ENCODE measurements at places on chromosomes 4 and X.

DNA sequence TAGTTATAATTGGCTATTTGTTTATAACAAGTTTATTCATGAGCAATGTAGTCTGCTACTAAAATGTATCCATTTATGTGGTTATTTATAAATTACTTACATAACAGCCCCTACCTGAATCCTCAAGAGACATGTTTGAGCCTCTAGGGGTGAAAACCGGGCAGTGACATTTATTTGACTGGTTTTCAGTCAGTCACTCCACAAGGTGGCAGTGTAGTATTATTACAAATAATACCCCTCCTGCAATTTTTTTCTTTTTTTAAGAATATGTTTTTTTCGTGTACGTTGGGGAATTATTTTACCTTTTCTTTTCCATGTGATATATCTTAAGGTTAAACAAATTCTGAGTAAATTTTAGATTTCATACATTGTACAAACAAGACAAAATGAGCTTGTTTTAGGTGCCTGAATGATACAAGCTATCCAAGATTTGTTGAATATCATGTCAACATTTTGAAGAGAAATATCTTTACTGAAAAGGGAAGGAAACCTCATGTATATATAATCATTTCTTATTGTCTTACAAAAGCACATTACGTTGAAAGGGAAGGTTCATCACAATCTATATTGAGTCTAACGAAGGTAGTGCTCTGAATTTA lies 598.7 kb upstream of the TECRL start:
- peak; percentile 81 for DNase-seq

DNA sequence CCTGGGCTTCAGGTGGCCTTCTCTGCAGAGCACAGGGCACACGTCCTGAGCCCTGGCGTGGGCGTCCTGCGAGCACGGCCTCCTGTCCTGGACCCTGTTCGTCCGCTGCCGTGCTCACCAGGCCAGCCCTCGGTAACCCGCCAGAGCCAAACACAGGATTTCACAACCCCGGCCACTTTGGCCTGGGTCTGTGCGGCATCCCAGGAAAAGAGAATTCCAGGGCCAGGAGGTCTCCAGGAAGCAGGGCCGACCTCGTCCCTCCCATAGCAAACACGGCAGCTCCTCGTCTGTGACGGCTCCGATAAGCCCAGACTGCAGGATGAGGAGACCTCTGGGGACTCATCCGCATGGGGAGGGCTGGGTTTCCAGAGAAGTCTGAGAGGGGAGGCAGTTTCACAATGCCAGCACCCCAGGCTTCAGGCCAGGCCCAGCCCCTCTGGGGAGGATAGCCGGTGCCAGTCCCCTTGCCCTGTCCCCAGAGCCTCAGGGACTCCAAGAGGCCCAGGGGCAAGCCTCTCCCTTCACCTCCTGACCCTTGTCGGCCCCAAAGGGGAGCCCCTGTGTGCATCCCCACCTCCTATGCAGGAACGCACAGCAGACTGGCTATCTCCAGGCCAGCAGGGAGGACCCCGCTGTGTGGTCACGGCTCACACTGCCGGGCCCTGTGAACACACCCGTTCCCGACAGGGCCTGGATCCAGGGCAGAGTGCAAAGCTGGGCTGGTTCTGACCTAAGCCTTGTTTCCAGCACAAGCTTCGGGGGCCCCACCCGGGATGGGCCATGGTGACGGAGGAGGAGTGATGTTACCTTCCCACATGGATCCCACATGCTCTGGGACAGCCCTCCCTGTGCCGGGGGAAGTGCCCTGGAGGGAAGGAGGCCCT lies 22.3 kb upstream of the HTRA3 start:
- no peak for DNase-seq

DNA sequence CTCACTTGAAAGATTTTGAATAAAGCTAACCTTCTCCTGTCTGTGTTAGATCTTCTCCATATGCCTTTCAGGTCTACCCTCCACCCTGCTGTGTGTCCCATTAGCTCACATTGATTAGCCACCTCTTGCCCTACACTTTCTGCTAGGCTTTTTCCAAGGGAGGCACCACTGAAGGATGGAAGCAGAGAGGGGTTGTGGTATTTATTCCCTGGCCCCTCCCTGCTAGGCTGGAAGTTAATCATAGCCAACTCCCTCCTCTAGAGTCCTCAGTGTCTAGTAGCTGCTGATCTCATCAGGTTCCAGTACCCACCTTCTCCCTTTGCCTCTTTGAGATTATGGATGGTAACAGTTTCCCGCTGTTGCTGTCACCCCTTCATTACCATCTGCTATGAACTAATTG lies 8.9 kb upstream of the SMIM43 start:
- DNase-seq: no peak

GRCh38 chrX:72100824-72101351 lies 30.8 kb downstream of the RTL5 start:
- DNase-seq: peak; percentile 95

GRCh38 chr4:122845066-122845465 lies 18.4 kb downstream of the FGF2 start:
- no peak for DNase-seq

GRCh38 chr4:170083541-170083940 lies 6.2 kb downstream of the AADAT start:
- DNase-seq: peak; percentile 76

DNA sequence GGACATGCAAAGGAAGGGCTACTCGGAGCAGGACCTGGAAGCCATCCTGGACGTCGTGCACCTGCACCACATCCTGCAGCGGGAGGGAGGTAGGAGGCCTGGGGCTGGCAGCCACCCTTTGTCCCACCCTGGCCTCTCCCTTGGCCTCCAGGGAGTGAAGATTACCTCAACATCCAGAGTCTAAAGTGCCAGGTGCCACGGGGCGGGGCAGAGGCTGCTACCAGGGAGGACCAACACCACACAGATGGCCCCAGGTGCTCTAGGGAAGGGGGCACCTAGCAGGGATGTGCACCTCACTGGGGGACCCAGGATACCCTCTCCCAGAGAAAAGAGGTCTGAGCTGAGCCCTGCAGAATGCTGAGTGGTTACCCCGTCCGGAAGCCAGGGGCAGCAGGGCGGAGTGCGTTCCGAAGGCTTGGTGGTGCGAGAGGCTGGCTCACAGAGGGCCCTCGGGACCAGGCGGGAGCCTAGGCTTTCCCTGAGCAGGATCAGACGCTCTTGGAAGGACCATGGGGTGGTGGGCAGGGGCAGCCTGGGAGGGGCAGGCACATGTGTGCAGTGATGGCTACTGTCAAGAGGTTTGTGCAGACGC lies 16.1 kb downstream of the ABCD1 start:
- DNase-seq: no peak

DNA sequence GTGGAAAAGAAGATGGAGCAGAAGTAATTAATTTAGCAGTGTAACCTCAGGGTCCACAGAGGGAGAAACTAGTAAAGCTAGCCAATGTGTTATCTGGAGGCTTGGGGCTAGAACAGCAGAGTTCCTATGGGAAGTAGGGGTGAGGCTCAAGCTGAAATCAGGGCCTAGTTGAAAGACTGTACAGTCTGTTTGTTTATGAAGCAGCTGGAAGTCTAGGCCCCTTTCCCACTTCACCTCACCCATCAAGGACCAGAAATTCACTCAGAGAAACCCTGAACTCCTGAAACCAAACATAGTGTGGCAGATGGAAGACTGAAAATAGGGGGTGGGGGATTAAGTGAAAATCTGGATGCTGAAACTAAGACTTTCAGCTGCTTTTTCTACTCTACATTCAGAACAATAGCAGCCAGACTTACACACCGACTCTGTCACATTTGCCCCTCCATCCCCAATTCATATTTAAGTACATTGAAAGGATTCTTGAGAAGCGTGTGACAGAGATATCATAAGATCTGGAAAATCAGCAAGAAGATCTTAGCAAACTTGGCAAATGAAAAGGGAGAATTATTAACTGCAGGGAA lies 32.6 kb upstream of the FAM241A start:
- DNase-seq: no peak

GRCh38 chrX:105167233-105167632 lies 53.3 kb downstream of the TEX13A start:
- no peak for DNase-seq

- DNase-seq: no peak
Measured at GRCh38 chr4:61555789-61556188, 355.7 kb downstream of the ADGRL3 start.

DNA sequence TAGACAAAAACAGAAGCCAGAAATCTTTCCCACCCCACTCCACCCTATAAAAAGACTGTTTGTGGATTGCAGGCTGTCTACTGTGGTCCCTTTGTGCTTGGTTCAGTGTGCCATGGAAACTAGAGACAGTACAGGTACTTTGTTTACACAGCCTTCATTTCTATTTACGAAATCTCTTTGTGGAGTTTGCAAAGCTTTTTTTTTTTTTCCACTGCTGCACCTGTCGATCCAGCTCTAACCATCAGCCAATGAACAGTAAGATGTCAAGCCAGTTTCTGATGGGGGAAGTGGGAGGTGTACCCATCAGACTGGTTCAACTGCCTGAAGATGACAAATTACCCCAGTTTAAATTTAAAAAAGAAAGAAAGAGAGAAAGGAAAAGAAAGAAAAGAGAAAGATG lies 20.2 kb upstream of the LRBA start:
- DNase-seq: no peak

- peak; percentile 6 for DNase-seq
Measured at GRCh38 chrX:150062292-150063137, 124.2 kb upstream of the EOLA2 start.

DNA sequence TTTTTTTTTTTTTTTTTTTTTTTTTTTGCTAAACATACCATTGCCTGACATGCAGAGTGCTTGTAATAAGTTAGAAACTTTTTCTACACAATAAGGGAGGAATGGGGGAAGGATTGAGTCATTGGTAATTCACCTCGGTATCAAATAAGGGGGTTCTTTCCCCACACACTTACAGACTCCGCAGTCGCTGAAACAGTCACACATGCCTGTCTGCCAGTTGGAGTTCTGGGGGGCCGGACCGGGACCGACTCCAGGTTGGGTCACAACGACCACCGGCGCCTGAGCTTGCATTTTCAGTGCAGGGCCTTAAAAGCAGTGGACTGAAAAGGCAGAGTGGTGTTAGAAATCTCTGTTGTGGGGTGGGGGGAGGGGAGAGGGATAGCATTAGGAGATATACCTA lies 6.9 kb downstream of the PLAC8 start:
- no peak for DNase-seq

DNA sequence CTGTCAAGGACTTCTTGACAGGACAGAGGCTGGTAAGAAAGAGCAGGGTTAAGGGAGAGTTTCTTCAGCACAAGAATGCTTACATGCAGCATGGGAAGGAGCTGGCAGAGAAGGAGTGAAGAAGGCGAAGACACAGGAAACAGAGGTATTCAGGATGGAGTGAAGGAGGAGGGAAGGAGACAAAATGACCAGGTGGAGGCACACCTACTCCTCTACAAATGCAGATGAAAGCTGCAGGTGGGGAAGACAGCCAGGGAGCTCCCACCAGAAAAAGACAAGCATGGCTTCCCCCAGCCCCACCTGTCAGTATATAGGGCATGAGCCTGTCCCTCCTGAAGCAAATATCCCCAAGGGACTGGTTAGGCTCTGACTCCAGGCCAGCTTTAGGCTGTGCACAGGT lies 29.6 kb upstream of the NKRF start:
- DNase-seq: no peak

DNA sequence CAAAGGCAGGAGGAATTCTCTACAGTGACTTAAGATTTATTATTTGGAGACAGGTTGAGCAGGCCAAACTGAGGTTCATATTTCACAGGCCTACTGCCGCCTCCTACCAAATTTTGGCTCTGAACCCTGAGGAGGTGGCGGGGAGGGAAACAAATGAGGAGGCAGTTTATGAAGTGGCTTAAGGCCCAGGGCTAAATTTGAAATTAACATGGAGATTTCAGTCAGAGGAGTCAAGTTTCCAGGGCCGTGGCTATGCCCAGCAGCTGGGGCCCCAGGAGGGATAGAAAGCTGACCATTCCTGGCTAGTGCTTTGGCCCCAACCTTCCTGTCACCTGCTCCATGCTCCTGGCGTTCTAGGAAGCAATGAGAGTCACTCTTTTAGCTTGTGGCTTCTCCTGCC lies 73.4 kb upstream of the ARHGAP36 start:
- DNase-seq: no peak

GRCh38 chr4:70603856-70604255 lies 11.8 kb downstream of the AMBN start:
- no peak for DNase-seq

- peak; percentile 96 for DNase-seq
Measured at GRCh38 chr4:15756361-15756861, 21.7 kb upstream of the CD38 start.

GRCh38 chr4:40617872-40618271 lies 11.8 kb downstream of the RBM47 start:
- DNase-seq: no peak

DNA sequence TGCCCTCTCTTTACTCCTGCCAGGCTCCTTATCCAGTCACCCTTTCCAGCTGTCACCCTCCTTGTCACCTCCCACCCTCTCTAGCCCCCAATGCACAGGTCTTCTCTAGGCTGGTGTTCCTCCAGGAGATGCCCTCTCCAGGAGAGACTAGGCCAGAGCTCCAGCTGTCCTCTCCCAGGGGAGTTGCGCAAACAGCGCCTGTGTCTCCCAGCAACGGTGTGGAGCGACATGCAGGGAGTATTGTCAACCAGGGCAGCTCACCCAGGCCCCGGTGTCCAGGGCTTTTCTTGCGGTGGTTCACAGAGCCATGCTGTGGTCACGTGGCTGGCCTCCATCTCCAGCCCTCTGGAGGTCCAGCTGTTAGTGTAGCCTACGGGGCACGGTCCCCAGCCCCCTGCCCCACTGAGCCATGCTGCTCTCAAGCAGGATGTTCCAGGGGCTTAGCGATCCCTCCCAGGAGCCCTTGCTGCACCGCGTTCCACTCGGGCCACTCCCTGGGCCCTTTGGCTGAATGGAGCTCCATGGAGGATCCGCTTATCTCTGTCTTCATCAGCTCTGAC lies 34.8 kb downstream of the CCNQ start:
- DNase-seq: no peak

GRCh38 chr4:89416960-89417359 lies 109.4 kb upstream of the GPRIN3 start:
- no peak for DNase-seq

GRCh38 chr4:96675896-96676295 lies 836.0 kb downstream of the PDHA2 start:
- no peak for DNase-seq

DNA sequence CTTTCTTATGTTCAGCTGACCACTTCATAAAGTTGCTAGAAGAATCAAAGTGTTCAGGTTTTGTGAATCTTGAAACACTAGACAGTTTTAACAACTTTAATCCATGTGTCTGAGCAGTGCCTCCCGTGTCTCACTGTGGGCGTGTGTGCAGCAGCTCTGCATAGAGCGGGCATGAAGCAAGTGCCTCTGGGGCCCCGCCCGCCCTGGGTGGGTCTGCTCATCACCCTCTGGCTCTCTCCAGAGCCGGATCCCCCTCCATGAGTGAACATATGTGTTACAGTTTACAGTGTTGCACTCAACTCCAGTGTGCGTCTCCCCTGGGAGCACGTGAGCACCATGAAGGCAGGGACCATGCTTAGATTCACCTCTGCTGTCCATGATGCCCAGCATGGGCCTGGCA lies 37.6 kb upstream of the CRMP1 start:
- DNase-seq: no peak

- DNase-seq: no peak
Measured at GRCh38 chr4:141079393-141079930, 53.8 kb downstream of the RNF150 start.

DNA sequence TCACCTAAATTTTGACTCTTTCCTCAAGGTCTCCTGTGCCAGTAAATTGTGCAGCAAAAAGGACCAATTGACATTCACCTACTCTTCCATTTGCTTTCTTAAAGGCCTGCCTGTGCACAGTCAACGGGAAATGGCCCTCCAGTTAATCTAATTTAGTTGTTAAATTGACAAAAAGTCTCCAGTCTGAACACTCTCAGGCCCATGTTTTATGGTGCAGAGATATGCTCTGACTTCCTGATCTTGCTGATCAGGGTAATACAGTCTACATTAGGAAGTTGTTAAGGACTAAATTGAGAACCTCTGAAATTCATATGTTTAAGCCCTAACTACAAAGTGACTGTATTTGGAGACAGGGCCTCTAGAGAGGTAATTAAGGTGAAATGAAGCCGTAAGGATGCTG lies 133.6 kb upstream of the IL15 start:
- DNase-seq: no peak
